Calu3 (cell line): ENCODE measurements at places on chromosomes 6 and 20. TPM values are rescaled to one million over a fixed set of nuclear protein-coding genes. Genes with fewer than 3 reads are reported as not detected.
A peak's percentile ranks its signal among the peaks of the same experiment; 100 is the strongest.

- DNase-seq = no peak
- peaks cover 44% of the 10 kb centered on the region for H3K4me1 ChIP-seq
- peaks cover 47% of the 10 kb centered on the region for H3K36me3 ChIP-seq
- H3K4me3 ChIP-seq = peak overlapping the region; percentile 87
- H3K27ac ChIP-seq = peak overlapping the region; percentile 41
These were observed 9.3 kb downstream of the SYNGAP1 start for GRCh38 chr6:33428966-33429749.

DNA sequence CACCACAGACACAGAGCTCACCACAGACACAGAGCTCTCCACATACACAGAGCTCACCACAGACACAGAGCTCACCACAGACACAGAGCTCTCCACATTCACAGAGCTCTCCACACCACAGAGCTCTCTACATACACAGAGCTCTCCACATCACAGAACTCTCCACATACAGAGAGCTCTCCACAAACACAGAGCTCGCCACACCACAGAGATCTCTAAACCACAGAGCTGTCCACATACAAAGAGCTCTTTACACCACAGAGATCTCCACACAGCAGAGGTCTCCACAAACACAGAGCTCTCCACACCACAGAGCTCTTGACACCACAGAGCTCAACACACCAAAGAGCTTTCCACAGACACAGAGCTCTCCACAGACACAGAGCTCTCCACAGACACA is 55.8 kb downstream of the ERMARD start:
- DNase-seq = no peak
- no peaks in the 10 kb centered on the region for H3K4me1 ChIP-seq
- H3K27me3 ChIP-seq = peaks cover 52% of the 10 kb centered on the region
- H3K36me3 ChIP-seq = no peaks in the 10 kb centered on the region
- H3K4me3 ChIP-seq = no peak overlapping the region

DNA sequence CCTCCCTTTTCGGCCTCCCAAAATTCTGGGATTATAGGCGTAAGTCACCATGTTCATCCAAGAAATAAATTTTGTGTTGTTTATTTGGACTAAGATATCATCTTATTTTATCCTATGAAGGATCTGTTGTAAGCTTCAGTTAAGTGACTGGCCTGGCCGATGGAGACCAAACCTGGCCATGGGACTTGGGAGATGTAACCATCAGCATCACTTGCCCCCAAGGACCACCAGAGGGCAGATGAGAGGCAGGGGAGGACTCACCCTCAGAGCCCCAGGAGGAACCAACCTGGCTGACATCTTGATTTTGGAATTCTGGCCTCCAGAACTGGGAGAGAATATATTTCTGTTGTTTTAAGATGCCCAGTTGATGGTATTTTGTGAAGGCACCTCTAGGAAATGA is 266.7 kb downstream of the CDH26 start:
- no peak overlapping the region for H3K27ac ChIP-seq
- H3K4me3 ChIP-seq = no peak overlapping the region
- H3K36me3 ChIP-seq = no peaks in the 10 kb centered on the region
- no peaks in the 10 kb centered on the region for H3K4me1 ChIP-seq

GRCh38 chr6:28817808-28818145 is 106.0 kb downstream of the TRIM27 start:
- no peak for DNase-seq
- H3K4me3 ChIP-seq = peak overlapping the region; percentile 60
- H3K27ac ChIP-seq = no peak overlapping the region

DNA sequence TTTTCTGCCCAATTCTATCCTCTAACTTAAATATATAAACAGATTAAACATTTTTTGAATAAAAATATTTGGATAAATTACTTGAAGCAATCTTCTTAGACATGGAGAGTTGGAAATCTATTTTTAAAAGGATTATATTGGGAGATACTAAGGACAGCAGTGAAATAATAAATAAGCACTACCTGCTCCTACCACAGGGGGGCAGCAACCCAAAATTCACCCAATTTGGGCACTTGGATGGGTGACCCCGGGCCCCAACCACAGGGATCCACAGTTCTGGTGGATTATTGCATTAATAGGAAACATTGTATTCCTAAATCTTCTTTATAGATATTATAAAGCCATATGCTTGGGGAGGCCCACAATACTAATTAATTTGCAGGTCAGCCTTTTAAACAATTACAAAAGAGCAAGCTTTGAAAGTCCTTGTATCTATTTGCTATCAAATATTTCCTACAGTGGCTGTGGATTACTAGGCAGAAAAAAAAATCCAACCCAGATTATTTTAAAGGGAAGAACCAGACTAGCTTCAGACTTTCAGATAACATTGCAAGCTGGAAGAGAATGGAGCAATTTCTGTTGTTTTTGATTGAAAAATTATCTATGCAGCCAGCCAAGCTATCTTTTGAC is 66.4 kb upstream of the PDE10A start:
- H3K4me3 ChIP-seq = no peak overlapping the region
- no peaks in the 10 kb centered on the region for H3K4me1 ChIP-seq
- H3K27ac ChIP-seq = no peak overlapping the region
- H3K36me3 ChIP-seq = no peaks in the 10 kb centered on the region
- peak; percentile 73 for DNase-seq

DNA sequence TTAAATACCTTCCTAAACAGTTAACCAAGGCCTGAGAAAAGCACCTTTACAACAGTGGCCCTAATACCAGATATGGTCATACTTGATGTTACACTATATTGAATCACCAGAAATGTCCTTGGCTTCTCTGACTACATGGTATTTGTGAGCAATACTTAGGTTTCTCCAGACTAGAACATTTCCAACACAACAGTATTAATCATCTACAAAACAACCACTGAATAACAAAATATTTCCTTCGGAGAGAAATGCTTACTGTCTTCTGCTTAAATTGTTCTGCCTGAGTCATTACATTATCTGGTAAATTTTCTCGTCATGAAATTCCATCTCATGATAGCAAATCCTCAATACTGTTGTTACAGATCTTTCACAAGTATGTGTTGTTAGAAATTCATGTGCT is 252.9 kb upstream of the RUNX2 start:
- H3K27me3 ChIP-seq = no peaks in the 10 kb centered on the region
- no peaks in the 10 kb centered on the region for H3K36me3 ChIP-seq

DNA sequence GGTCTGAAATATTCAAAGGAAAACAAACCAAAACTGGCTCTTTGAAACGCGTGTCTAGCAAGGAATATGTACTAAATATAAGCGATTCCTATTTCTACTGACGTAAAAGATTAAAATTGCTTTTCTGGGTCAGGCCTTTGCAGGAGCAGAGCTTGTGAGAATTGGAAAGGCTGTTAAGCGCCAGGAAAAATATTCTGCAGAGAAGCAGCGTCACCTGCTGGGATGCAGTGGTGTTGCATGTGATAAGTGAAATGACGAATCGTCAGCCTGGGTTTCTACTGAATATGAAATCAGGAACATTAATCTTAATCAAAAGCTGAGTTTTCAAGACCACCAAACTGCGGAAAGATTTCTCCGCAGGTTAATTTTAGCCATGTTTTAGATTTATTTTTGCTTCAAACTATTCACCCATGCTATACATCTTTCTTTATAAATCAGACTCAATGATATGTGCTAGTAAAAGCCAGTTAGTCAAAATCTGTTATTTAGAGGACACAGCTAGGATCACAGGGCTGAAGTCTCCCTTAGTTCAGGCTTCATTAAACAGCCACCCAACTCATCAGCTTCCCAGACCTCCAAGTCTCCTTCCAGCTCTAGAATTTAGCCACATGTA is 67.4 kb downstream of the ALDH8A1 start:
- H3K4me3 ChIP-seq = no peak overlapping the region
- DNase-seq = peak; percentile 55
- H3K36me3 ChIP-seq = no peaks in the 10 kb centered on the region
- no peaks in the 10 kb centered on the region for H3K4me1 ChIP-seq
- no peak overlapping the region for H3K27ac ChIP-seq

GRCh38 chr6:52661551-52661950 is 9.4 kb upstream of the TMEM14A start:
- H3K36me3 ChIP-seq = no peaks in the 10 kb centered on the region
- no peak overlapping the region for H3K27ac ChIP-seq

- H3K4me1 ChIP-seq = peaks cover 12% of the 10 kb centered on the region
- no peak for DNase-seq
- H3K27ac ChIP-seq = no peak overlapping the region
- H3K27me3 ChIP-seq = no peaks in the 10 kb centered on the region
These were observed 87.2 kb downstream of the DST start for GRCh38 chr6:56555438-56555872.

GRCh38 chr6:54029187-54029586 is 82.1 kb upstream of the MLIP start:
- no peak overlapping the region for H3K27ac ChIP-seq
- H3K36me3 ChIP-seq = no peaks in the 10 kb centered on the region

DNA sequence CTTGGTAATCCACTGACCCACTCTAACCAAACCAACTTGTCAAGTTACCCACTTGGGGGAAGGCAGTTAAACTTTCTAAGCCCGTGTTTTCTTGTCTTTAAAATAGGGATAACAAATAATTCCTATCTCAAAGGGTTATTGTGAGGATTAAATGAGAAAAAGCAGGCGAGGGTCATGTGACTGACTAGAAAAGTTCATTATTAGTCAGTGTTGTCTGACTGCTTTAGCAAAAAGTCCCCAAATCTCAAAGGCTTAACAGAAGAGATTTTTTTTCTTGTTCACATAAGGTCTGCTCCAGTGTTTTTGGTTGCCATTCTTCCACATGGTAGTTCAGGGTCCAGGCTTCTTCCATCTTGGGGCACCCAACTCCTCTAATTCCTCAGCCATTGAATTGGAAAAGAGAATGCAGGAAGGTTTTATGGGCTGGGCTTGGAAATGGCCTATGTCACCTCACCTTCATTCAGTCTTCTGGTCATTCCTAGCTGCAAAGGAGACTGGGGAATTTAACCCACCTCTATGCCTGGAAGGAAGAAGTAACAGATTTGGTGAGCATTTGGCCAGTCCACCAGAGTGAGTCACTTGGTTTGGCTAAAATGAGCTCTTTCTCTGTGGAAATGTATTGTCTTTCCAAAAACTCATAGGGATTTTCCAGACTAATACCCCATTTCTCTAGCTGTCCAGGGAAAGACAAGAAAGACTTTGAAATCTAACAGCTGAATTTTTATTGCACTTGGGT is 77.0 kb downstream of the CAP2 start:
- H3K27me3 ChIP-seq = no peaks in the 10 kb centered on the region
- peaks cover 7% of the 10 kb centered on the region for H3K4me1 ChIP-seq
- no peak overlapping the region for H3K27ac ChIP-seq
- H3K36me3 ChIP-seq = no peaks in the 10 kb centered on the region
- no peak overlapping the region for H3K4me3 ChIP-seq

- H3K27me3 ChIP-seq = no peaks in the 10 kb centered on the region
- no peak for DNase-seq
- no peak overlapping the region for H3K27ac ChIP-seq
- H3K4me1 ChIP-seq = peaks cover 39% of the 10 kb centered on the region
- peaks cover 9% of the 10 kb centered on the region for H3K36me3 ChIP-seq
These were observed 106.1 kb upstream of the TMEM170B start for GRCh38 chr6:11431455-11431937.

GRCh38 chr6:43217351-43217750 is 11.9 kb downstream of the DNPH1 start:
- no peak overlapping the region for H3K27ac ChIP-seq
- no peaks in the 10 kb centered on the region for H3K27me3 ChIP-seq
- peaks cover 37% of the 10 kb centered on the region for H3K36me3 ChIP-seq
- no peak overlapping the region for H3K4me3 ChIP-seq
- no peaks in the 10 kb centered on the region for H3K4me1 ChIP-seq

DNA sequence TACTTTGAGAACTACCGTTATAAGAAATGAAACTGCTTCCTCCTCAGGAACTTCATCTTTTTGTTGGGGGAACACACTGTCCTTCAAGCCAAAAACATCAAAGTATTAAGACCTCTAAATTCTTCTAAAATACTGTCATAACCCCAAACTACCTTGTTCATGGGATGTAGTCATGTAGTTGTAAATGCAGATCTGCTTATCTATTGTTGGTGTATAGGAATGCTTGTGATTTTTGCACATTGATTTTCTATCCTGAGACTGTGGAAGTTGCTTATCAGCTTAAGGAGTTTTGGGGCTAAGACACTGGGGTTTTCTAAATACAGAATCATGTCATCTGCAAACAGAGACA is 282.9 kb upstream of the RUNX2 start:
- H3K4me1 ChIP-seq = peaks cover 50% of the 10 kb centered on the region
- H3K36me3 ChIP-seq = no peaks in the 10 kb centered on the region
- no peak for DNase-seq

DNA sequence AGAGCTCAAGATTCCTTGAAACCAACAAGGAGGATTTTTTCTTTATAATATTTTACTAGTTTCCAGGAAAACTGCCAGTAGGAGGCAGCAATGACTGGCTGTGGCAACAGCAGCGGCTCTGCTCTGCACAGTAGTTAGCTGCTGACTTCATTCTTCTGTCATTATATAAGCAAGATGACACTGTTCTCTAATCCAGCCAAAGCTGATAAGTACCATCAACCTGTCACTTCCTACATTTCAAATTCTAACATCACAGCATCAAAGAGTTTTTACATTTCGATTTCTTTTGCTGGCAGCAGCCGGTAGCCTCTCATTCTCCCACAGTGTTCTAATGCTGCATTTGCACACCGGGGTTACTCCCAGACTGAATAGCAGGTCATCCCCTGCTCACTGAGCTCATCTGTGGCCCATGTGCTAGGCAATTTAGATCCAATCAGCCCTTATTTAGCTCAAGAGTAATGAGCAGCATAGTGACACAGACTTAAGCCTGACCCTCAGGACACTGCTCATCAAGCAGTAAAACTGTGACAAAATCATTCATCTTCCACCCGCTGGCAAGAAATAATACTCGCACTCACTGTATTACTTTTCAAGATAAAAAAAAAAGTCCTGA is 67.8 kb downstream of the MMS22L start:
- no peaks in the 10 kb centered on the region for H3K36me3 ChIP-seq
- no peak overlapping the region for H3K27ac ChIP-seq
- H3K4me1 ChIP-seq = no peaks in the 10 kb centered on the region
- no peaks in the 10 kb centered on the region for H3K27me3 ChIP-seq
- peak; percentile 13 for DNase-seq

DNA sequence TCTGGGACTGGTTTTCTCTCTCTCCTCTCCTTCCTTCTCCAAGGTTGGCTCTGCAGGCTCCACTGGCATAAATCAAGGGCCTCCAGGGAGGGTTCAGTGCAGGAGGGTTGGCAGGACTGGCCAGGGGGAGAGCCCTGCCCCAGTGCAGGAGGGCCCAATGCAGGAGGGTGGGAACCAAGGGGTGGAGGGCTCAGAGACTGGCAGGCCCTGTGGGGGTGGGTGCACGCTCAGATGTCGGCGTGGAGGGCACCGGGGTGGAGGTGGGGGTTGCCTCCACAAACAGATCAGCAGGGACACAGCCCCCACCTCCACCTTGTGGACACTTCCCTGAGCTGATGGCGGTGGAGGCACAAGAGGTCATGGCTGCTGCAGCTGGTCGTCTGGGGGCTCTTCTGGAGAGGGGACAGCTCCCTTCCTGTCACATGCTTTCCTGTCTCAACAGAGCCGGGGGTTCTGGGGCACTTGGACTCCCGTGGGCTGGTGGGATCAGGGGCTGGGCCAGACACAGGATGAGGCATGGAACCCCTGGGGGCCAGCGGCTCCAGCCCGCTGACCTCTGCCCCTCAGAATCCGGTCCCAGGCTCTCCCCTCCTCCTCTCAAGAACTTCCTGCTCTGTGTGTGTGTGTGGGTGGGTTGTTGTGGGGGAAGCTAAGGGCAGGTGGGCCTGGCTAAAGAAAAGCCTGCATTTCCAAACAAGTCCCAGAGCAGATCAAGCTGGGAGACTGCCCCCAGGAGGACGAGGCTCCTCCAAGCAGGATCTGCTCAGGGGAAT is 2.7 kb upstream of the ABHD16B start:
- H3K36me3 ChIP-seq = peaks cover 87% of the 10 kb centered on the region
- H3K27ac ChIP-seq = peak overlapping the region; percentile 87
- H3K27me3 ChIP-seq = peaks cover 32% of the 10 kb centered on the region
- no peak for DNase-seq
- peaks cover 51% of the 10 kb centered on the region for H3K4me1 ChIP-seq
- H3K4me3 ChIP-seq = peak overlapping the region; percentile 26

The CCN6 gene
- not detected in 2 replicates for total RNA-seq

The KCNQ5 gene
- 0.10 TPM in 1 of 2 replicates, not detected in the other for total RNA-seq

The PRSS16 gene
- 29.4 and 31.3 TPM in 2 replicates for total RNA-seq

The MYCT1 gene
- total RNA-seq = not detected in 2 replicates

The LY86 gene
- total RNA-seq = not detected in 2 replicates

The CST2 gene
- not detected in 2 replicates for total RNA-seq
